ENCODE measurements at places on chromosomes 16 and 17.
A peak's percentile ranks its signal among the peaks of the same experiment; 100 is the strongest.

DNA sequence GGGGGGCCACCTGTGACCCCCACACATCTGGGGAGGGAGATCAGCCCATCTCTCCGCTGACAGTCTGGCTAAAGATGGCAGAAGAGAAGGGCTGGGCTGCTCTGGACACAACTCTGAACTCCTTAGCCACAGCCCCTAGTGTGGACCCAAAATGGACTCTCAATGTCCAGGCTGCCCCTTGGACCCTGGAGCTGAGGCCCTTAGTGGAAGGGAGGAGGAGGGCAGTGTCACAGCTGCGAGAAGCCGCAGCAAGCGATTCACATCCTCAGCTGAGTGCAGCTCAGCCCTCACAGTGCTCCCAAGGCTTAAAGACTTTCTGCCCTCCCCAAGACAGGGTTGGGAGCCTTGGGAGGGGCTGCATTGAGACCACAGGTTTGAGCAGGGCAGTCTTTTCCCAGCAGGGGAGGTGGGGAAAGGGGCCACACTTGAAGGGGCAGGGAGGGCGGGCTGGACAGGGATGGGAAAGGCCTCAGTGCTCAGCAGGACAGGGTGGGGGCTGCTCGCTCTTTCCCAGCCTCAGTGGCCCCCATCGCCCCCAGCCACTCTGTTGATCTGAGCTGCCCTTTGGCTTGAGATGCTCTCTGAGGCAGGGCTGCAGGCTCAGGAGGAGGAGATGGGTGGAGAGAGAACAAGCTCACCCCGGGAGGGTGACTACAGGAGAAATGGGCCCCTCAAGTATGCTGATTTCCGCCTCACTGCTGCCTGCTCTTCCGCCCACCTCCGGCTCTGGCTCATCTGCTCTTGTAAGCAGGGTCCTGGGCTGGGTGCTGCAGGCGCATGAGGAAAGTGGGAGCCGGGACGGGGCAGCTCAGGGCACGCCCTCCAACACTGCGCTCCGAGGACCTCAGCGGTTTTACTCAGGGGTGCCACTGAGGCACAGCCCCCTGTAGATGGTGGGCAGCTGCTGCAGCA is 50.9 kb upstream of the MTSS2 start:
- DNase-seq: no peak

DNA sequence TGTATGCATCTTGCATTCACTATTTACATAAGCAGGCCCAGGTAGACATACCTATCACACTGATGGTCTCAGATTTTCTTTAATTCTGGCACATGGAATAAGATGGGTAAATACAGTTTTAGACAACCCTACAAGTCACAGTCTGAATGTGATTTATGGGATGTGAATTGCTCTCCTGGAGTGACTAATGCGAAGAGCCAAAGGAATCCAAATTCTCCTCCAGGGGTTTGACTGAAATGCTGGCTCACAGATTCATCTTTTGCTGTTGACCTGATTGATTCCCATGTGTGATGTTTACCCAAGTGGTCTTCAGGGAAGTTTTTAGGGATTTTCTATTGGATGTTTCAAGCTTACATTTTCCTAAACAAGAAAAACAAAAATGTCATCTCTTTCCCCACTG is 277.9 kb upstream of the MON1B start:
- DNase-seq: no peak

DNA sequence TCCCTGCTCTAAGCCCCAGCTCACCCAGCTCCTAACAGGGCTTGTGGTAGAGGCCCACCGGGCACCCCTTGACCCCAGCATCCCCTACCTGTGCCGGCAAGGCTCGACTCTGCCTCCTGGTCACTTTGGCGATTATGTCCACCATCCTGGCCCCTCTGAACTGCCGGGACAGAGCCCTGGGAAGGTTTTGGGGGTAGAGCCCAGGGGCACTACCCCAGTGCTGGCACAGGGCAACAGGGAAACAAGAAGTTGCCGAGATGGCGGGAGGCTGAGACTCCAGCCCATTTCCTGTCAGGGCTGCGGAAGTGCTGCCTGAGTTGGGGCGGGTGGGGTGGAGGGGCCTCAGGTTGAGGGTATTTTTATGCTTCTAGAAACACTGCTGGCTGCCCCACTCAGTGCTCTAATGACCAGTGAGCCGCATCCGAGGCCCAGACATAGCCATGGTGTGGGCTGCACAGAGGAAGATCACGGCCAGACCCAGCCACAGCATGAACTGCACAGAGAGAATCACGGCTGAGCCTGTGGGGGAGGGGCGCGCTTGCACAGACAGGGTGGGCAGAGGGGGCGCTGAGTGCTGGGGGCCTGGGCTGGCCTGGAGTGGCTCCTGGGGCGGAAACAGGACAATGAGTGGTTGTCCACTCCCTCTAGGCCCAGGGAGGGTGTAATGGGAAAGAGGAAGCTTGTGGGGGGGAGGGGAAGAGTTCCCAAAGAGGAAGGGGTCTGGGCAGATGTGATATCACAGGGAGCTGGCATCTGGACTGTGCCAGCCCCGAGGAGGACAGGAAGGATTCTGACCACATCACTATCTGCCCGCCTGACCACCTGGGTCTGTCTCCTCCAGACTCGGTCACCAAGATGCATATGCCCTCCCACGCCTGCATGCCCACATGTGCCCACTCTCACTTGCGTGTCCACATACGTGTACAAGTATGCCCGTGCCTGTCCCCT is 22.3 kb downstream of the ARHGAP27 start:
- DNase-seq: peak; percentile 56

GRCh38 chr16:86432691-86433090 is 77.6 kb upstream of the FOXF1 start:
- DNase-seq: no peak

DNA sequence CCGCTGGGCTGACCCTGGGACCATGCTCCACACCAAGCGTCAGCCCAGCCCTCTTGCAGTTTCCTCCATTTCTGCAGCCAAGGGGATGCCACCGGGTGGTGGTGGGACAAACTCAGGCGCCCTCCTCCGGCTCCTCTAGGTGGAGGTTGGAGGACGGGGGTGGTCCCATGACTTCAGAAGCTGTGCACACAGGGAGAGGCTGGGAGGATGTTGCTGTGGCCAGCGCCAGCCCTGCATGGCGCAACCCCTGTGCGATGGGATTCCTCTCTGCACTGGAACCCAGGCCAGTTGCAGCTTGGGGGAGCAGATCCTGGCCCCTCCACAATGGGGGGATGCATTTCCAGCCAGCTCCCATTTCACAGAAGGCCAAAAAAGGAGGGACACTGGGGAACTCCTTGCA is 246.5 kb downstream of the C16orf95 start:
- no peak for DNase-seq

- DNase-seq: no peak
Measured at GRCh38 chr16:14050291-14051027, 20.7 kb upstream of the MRTFB start.

- DNase-seq: no peak
Measured at GRCh38 chr17:66711401-66711800, 123.5 kb upstream of the CACNG5 start.

DNA sequence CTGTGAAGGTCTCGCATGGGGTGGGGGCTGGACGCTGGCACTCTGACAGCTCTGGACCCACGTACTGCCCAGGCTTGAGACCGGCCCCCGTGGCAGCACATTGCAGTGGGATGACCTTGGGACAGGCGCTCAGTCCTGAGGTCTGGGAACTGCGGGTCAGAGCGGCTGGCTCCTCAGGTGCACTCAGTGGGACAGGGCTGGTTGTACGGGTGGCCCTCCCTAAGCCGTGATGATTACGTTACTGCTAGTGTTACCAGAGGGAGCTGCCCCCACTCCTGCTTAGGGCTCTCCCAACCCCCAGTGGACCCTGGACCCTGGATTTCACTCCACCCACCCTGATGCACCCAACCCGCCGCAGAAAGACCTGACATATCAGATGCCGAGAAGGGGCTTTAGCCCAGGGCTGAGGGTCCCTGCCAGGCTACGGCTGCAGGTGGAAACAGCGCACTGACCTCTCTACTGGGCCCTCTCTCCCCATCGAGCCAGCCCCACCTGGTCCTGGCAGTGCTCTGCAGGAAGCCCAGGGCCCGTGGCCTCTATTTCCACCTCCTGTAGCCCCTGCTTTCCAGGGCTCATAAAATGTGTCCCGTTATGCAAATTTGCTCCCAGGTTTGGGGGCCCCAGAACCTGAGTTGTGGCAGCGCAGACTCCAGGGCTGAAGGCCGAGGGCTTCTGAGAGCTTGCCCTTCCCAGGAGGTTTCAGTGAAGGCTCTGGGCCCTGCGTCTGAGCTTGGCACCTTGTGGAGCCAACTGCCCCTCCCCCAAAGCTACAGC is 77.2 kb downstream of the RTN4RL1 start:
- DNase-seq: no peak

- DNase-seq: peak; percentile 42
Measured at GRCh38 chr17:73156166-73156840, 8.5 kb upstream of the SSTR2 start.

DNA sequence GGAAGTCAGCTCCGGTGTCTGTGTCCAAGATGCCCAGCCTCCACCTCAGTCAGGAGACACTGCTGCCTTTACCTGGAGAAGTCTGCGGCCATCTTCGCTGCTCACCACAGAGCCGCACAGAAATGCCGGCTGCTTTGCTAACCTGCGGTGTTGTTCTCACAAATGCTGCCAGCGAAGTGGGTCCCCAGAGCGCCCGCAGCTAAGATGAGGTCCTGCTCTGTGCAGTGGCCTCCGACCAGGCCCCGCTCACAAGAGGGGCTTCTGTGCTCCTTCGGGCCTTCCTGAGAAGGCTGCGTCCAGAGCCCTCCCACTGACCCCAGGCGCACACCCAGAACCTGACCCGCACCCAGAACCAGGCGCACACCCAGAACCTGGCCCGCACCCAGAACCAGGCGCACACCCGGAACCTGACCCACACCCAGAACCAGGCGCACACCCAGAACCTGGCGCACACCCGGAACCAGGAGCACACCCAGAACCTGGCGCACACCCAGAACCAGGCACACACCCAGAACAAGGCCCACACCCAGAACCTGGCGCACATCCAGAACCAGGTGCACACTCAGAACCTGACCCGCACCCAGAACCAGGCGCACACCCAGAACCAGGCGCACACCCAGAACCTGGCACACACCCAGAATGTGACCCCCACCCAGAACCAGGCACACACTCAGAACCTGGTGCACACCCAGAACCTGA is 51.5 kb upstream of the FASN start:
- DNase-seq: no peak

DNA sequence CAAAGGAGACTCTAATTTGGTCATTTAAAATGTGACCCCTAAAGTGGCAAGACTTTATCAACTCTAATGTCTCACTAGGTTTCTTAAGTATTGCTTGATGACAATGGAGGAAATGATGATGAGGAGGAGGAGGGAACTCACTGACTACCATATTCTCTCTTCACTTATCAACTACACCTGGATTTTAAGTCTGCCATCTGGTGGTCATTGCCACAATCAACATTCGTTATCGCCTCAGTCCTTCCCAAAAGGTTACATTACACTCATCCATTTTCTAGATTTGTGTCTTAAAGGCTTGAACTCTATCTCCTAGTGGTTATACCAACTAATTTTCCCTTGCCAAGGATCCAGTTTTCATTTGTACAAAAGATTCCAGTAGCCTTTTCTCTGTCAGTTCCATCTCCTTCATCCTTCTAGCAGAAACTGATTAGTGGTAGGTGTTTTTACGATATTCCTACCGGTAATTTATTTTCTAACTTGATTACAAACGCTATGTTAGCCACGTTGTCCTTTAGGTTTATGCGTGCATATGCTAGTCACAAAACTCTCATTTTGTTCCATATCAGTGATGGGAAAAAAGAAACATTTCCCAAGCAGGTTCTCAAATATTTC is 114.6 kb upstream of the NOG start:
- no peak for DNase-seq

DNA sequence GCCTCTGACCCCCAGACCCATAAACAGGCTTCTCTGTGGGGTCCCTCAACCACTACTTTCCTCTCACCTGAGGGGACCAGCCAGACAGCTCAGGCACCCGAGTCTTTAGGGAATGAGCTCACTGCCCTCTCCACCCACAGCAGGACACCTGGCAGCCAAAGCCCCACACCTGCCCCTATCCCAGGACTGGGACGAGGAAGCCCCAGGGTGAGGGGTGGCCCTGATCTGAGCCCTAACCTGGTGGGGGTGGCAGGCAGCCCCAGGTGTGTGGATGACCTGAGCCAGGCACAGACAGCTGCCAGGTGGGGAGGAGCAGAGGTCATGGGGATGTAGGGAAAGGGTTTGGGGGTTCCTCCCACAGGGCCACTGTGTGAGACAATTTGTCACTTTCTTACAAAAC is 1.7 kb upstream of the TEX19 start:
- no peak for DNase-seq

GRCh38 chr16:31214708-31215286 is 878 bp downstream of the TRIM72 start:
- DNase-seq: no peak

GRCh38 chr17:52138350-52138749 is 20.2 kb downstream of the CA10 start:
- DNase-seq: no peak

GRCh38 chr16:84308120-84308519 is 13.4 kb downstream of the WFDC1 start:
- DNase-seq: no peak

DNA sequence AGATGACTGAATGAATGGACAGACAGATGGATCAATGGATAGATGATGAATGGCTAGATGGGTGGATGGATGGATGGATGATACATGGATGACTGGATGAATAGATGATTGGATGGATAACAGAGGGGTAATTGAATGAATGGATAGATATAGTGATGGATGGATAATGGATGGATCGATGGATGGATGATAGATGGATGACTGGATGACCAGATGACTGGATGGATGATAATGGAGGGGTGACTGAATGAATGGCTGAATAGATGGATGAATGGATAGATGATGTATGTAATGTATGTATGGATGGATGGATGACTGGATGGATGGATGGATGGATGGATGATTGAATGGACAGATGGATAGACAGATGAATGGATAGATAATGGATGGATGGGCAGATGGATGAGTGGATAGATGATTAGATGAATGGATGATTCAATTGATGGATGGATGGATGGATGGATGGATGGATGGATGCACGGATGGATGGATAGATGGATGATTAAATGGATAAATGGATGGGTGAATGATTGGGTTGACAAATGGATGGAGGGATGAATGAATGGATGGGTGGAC is 87.7 kb downstream of the CDYL2 start:
- no peak for DNase-seq

- DNase-seq: no peak
Measured at GRCh38 chr16:88732172-88732960, 26.1 kb downstream of the CTU2 start.

GRCh38 chr16:747978-748746 is 7.4 kb upstream of the CIAO3 start:
- DNase-seq: no peak

- DNase-seq: no peak
Measured at GRCh38 chr16:74997042-74997491, 1.8 kb upstream of the ZNRF1 start.

- DNase-seq: peak; percentile 83
Measured at GRCh38 chr17:35433075-35433894, 985 bp upstream of the SLFN12 start.
